ENCODE measurements at places on chromosomes 7 and 10.

- no peak for DNase-seq
Observed at GRCh38 chr7:15515252-15515651, 46.6 kb downstream of the AGMO start.

DNA sequence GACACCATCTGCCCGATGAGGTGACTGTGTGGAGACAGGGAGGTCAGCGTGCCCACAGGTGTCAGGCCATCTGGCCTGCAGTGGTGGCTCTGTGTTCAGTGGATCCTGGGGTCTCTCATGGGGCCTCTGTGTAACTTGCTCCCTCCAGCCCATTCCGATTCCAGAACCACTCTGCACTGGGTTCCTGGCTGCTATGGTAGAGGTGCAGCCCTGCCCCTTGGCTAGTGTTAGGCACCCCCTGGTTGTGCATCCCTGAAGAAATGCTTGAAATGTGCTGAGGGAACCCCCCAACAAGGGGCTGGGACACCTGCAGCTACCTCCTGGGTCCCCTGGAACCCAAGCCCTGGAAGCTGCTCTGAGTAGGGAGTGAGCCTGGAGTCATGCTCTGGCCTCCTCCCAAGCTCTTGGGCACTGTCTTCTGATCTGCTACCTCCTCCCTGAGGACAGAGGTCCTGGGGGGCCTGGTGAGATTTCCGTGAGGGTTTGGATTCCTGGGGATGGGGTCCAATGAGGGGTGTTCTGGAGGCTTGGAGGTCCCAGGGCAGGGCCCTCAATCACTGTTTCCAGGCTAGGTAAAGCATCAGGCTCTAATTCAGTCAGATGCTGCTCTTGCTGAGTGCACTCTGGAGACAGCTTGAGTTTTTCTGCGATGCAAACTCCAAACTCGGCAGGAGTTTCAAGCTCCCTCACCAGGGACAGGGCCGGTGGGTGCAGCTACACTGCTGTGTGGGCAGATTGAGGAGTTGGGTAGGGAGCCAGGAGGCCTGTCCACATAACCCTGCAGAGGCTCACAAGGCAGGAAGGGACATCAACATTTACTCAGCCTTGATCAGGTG, 27.7 kb downstream of the RAMP3 start:
- DNase-seq = no peak

GRCh38 chr7:37198041-37198905, 250.4 kb downstream of the ELMO1 start:
- no peak for DNase-seq

- no peak for DNase-seq
Observed at GRCh38 chr7:95493247-95493646, 7.5 kb downstream of the ASB4 start.

DNA sequence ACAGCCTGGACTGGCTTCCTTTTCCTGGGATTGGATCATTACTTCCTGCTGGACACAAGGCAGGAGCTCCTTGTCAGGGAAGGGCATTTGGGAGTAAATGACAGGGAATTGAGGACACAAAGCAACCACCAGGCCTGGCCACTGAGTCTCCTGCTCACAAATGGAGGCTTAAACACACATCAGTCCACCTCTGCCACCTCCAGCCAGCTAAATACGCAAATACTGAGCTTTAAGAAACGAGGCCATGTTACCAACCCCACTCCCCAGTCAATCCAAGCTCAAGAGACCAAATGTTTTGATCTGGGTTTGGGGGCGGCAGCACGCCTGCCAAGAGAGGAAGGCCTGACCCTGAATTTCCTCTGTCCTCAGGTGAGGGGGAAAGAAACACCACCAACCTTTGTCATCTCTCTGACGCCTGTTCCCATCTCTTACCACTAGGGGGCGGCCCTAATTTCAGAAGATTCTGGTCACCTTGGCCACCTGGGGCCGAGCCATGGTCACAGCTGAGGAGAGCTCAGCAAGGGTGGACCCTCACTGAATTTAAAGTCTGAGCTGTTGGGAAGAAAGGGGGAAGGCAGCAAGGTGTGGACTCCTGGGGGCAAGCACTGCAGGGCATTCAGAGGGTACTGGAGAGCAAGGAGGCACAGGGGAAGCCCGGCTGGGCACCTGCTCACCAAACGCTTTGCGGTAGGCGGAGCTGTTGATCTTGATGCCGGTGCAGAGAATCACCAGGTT, 16.5 kb downstream of the AIFM2 start:
- DNase-seq = peak; percentile 19

Data from NCI-H510A (cell line).